Posterior vena cava (tissue), 2 donors: ENCODE measurements at places on chromosomes 2 and 18. TPM values are rescaled to one million over a fixed set of nuclear protein-coding genes. Genes with fewer than 3 reads are reported as not detected.

GAL3ST2 gene
- not detected for total RNA-seq

CHRND gene
- total RNA-seq, result not detected

SERPINB12 gene
- not detected for total RNA-seq

SERPINB11 gene
- total RNA-seq, result not detected
